CD4-positive, alpha-beta T cell treated with Interleukin-17A for 1 hour (primary cell): ENCODE measurements at places on chromosomes 4 and X.

- no peak for DNase-seq
These were observed 104.1 kb upstream of the MCF2 start for GRCh38 chrX:139811942-139812629.

- no peak for DNase-seq
These were observed 92.9 kb upstream of the EDNRA start for GRCh38 chr4:147388018-147388417.

GRCh38 chr4:79623021-79623870, 215.2 kb upstream of the GK2 start:
- no peak for DNase-seq

DNA sequence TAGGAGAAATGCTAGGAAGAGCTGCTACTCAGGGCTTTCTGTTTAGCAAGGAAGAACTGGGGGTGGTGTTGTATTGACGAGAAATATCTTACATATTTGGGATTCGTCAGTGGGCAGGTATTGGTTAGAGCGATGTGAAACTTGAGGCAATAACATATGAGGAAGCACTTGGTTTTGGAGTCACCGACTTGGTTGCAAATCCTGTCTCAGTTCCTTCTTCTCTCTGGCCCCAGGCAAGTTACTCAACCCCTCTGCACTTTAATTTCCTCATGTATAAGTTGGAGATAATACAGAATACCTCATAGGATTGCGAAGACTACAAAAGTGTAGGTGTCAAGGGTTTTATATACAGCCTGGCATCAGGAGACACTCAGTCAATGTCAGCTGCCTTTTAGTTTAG, 34.1 kb downstream of the GPAT3 start:
- DNase-seq, result peak; percentile 15

GRCh38 chr4:87633243-87633642, 16.8 kb upstream of the DMP1 start:
- DNase-seq, result no peak

DNA sequence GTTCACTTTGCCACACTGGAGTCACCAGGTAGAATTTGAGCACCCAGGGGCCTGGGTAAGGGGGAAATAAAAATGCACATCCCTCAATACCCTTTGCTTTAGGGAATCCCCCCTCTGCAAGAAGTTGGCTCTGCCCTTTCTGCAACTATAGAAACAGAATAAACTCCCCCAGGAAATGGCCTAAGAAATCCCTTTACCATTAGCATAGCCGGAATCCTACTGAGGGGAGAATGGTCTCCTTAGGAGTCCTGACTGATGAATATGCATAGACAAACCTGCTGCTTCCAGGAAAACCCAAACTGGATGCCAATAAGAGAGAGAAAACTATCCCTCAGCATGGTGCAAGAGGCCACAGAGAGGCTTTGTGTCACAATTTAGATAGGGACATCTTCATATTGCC, 11.0 kb downstream of the EFHC2 start:
- DNase-seq, result no peak

DNA sequence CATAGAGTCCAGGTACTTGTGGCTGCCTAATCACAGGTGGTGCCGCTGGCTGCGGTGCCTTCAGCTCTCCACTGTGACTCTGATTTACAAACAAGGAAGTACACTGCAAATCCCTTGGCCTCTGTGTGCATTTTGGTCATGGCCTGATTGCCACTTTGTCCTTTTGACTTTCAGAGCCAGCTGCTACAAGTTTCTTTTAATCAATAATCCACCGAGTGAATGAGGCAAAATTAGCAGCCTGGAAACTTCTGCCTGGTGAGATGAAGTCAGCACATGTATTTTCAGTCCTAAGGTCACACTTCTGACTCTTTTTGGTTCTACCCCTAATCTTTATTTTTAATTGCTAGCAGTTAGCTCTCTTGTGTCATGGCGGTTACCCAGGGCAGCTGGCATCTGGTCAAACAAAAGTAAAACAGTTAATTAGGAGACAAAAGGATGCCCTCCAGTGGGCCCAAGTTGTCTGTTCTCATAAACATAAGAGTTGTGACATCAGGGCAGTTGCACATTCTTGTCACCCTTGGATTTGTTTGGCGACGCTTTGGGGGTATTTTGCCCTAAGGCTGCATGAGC, 62.3 kb upstream of the LNX1 start:
- no peak for DNase-seq

DNA sequence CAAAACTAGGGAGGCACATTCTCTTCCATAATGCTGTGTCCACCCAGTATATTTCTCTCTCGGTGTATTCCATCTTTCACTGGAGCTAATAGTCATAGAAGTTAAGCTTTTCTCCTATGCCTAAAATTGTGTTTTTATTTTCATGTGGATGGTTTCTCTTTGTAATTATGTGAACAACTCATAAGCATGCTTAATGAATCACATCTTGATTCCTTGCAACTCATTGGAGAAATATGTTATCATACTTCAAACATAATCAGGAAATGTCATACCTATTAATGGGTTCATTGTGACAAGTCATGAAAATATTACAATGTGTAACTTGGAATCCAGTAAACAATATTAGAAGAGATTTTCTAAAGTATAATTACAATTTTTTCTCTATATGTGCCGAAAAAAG, 186.3 kb downstream of the SLC7A11 start:
- no peak for DNase-seq

DNA sequence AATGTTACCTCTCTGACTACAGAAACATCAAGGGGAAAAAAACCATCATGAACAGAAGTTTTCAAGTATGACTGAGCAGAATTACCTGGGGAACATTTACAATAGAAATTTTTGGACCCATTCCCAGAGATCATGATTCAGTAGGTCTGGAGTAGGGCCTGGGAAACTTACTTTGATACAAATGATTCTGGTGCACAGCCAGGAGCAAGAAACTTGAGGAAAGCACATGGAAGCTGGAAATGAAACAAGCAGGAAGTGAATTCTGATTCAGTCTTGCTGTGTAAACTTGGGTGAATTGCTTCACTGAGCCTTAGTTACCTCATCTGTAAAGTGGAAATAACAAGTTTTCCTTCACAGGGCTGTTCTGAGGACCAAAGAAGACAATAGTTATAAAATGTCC, 192.5 kb upstream of the TAPT1 start:
- DNase-seq, result no peak

- DNase-seq, result no peak
These were observed 983.7 kb upstream of the PABPC4L start for GRCh38 chr4:135185256-135185655.

DNA sequence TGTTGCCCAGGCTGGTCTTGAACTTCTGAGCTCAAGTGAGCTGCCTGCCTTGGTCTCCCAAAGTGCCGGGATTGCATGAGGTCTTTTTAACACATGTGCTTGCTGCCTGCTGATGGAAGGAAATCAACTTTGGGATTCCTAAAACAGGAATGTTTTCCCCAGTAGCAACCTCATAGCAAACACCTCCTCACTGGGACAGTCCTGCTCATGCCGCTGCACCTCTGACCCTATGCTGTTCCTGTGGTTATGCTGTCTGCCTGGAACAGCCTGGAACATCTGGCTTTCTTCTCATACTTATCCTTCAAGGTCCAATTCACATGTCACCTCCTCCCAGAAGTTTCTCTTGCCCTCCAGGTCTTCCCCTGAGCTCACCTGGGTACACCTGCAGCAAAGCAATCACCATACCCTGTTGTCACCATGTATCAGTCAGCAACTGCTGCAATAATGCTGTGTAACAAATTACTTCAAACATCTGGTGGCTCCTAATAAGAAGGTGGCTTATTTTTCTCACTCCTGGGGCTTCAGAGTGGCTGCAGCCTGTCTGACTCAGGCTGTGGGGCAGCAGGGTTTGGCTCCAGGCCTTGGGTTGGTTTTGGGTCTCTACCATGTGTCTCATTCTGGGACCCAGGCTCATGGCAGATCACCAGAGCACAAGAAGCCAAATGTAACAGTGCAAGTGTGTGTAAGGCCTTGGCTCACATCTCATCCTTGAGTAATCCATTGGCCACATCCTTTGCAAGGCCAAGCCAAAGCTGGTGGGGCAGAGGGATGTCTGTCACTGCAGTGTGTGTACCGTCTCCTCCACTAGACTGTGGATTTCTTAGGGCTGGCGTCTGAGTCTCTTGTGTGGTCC, 59.4 kb upstream of the SORCS2 start:
- DNase-seq, result no peak

GRCh38 chr4:75643651-75644050, 13.3 kb upstream of the CDKL2 start:
- no peak for DNase-seq

DNA sequence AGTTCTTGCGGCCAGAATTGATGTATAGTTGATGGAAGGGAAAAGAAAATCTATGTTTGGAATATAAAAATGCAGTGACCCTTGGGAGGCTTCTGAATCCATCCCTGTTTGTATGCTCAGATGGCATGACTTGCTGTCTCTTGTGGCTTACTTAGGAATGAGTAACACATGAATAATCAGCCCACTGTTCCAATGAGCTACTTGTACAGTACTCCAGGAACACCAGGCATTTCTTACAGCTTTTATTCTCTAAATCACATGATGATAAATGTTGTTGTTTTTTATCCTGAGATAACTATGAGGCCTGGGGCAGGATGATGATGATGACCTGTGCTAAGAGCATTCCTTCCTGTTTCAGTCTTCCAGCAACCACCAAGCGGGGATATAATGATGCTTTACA, 18.9 kb downstream of the TMPRSS11E start:
- DNase-seq, result no peak

DNA sequence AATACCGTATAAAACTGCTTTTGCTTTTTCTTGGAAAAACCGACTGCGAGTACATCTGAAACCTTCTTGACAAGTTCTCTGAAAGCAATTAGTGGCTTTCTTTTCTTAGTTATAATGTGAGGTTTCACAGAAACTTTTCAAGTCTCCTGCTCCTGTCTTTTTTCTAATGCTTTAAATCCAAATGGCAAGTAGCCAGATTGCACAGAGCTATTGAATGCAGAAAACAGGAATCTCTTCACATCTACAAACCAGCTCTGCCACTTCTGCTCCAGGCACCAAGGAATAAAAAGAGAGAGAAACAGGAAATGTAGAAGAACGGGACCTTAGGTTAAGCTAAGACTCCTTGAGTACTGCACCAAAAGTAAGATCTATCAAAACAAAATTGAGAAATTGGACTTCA, 267.3 kb upstream of the TET2 start:
- no peak for DNase-seq

DNA sequence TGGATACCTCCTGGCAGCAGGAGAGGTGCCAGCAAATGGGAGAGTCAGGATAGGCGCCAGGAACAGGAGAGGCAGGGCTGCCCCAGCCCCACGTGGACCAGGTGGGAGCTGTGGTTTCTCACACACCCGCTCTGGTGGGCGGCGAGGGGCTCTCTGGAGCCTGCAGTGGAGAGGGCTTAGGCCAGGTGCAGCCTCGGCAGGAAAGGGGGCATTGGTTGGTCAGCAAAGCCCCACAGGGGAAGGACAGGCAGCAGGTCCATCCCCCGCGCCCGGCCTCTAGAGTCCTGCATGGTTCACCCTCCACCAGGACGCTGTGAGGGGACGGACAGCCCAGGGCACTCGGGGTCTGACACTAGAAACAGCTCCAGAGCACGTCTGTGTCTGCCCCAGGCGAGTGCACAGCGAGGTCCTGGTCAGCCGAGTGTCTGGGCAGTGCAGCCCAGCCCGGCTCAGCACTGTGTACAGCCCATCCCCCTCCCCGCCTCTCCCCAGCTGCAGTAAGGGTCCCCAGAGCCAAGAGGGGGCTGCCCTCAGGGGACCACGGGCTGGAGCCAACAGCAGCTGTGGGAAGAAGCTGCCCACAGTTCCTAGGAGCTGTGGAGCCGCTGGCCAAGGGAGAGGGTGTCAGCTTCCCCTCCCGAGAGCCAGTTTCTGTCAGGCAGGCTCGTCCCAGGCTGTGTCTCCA, 8.2 kb downstream of the ATP5ME start:
- DNase-seq, result no peak

DNA sequence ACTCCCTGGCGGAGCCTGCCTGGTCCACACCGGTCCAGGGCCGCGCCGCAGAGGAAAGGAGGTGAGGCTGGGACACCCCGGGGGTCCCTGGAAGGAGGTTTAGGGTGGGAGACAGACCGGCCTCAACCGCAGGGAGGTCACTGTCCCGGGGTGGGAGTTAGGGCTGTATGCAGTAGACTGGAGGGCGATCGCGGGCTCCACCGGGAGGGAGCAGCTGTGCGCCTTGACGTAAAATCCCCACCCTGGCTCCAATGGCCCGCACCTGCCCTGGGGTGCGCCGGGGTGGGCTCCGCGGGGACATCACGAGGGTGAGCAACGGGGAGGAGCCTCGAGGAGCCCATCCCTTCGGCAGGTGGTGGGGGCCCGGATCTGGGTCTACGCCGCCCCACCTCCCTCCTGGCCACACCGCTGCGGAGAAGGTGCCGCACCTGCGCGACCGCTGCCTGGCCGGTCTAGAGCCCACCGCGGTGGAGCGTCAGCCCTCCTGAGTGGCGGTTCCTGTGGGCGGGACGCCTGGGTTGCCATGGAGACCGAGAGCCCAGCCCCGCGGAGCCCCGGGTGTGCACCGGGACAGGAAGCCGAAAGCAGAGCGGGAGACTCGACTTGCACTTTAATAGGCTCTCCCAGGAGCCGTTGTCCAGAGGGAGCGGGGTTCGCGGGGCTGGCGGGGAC, 105.1 kb downstream of the ADRA2C start:
- peak; percentile 5 for DNase-seq

- no peak for DNase-seq
These were observed 26.0 kb downstream of the BEND2 start for GRCh38 chrX:18194688-18195087.

GRCh38 chr4:52144372-52144771, 93.3 kb downstream of the SPATA18 start:
- no peak for DNase-seq

GRCh38 chrX:110414679-110415439, 56.2 kb downstream of the RTL9 start:
- no peak for DNase-seq

GRCh38 chr4:10620935-10621488, 63.6 kb downstream of the CLNK start:
- DNase-seq, result no peak

GRCh38 chr4:153110739-153111138, 93.5 kb upstream of the TRIM2 start:
- no peak for DNase-seq

GRCh38 chrX:70422851-70423341, at the start of gene GDPD2:
Gene GDPD2, plus strand, starts transcription at chrX:70423314. Its CDS starts 1,671 bp downstream, at chrX:70424985.
- DNase-seq, result no peak

GRCh38 chrX:154458954-154459778, 1.1 kb downstream of the PLXNA3 start:
- no peak for DNase-seq

- no peak for DNase-seq
These were observed 434.9 kb upstream of the PABPC4L start for GRCh38 chr4:134636338-134637051.

DNA sequence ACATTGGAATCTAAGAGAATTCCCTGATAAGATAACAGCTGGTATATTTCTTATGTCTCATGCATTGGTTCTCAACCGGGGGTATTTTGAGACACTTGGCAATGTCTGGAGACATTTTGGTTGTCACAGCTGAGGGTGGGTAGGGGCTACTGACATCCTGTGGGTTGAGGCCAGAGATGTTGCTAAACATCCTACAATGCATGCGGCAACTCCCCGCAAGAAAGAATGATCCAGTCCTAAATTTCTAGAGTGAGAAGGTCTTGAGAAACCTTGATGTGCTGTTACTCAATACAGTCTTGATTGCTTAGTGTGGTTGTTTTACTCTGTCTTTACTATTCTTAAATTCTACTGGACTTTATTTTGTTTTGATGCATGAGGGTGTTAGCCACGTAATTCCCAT, 287.2 kb downstream of the FRMPD4 start:
- no peak for DNase-seq
